Activated CD8-positive, alpha-beta memory T cell treated with anti-CD3 and anti-CD28 coated beads for 1 hour (primary cell): ENCODE measurements at places on chromosomes 6 and 20.
A peak's percentile ranks its signal among the peaks of the same experiment; 100 is the strongest.

DNA sequence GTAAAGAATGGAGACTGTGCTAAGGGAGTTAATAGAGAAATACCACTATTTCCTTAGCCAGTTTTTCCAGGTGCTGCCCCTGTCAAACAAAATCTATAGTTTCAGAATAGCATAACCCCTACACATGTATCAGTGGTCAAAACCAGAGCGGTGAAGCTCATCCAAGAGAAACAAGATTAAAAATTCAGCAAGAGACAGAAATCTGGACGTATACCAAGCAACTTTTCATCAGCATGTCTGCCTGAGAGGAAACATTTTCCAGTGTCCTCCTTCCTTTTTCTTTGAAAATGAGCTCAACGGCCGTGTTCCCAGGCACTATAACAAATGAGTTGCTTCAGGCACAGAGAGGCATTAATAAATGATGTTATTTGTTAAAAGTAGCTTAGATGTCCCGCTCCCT lies 416.5 kb downstream of the BCKDHB start:
- no peak for DNase-seq

DNA sequence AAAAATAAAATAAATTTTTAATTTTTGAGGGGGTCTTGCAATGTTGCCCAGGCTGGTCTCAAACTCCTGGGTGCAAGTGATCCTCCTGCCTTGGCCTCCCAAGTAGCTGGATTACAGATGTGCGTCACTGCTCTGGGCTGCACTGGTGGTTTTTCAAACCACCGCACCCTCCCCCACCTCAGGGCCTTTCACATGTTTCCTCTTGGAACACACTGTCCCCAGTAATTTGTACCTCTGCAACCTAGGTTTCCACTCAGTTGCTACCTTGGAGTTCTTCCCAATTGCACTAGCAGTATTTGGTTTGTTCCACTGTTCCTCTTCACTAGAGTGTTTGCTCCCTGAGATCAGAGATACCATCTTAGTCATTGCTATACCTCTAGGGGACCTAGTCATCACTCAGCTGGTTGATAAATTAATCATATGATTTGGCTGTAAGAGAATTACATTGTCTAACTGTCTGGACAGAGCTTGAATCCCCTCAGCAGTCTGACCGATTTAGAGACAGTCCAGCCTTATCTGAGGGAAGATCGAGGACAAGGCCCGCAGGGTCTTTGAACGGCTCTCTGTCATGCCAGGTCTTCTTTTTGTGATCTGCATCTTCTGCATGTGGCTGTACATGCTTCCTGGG lies 32.0 kb downstream of the CEP43 start:
- no peak for DNase-seq

DNA sequence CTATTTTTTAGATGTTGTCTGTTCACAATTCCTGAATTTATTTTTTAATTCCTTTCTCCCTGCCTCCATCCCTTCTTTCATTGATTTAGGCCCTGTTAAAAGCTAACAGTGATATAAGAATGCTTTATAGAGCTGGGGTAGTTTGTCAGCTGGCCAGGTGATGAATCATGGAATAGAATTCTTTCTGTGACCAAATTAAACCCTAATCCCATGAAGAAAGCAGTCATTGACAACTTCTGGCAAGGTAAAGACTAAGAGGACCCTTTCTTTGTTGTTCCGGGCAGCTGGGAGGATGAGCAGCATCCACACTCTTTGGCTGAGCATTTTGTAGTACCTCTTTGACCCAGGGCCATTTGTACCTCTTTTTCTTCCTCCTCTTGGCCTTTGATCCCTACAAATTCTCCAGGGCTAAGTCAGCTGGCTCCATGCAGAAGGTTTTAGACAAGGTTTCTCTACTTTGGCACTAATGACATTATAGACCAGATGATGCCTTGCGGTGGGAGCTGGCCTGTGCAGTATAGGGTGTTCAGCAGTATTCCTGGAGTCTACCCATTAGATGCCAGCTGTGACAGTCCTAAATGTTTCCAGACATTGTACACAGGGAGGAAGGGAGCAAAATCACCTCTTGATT lies 102.9 kb downstream of the SLX4IP start:
- DNase-seq: no peak

GRCh38 chr20:6614836-6615235 lies 152.7 kb upstream of the BMP2 start:
- DNase-seq: no peak

GRCh38 chr6:150761771-150762170 lies 103.7 kb upstream of the MTHFD1L start:
- DNase-seq: no peak

- DNase-seq: no peak
Observed at GRCh38 chr6:137102851-137103492, 58.2 kb upstream of the IL20RA start.

DNA sequence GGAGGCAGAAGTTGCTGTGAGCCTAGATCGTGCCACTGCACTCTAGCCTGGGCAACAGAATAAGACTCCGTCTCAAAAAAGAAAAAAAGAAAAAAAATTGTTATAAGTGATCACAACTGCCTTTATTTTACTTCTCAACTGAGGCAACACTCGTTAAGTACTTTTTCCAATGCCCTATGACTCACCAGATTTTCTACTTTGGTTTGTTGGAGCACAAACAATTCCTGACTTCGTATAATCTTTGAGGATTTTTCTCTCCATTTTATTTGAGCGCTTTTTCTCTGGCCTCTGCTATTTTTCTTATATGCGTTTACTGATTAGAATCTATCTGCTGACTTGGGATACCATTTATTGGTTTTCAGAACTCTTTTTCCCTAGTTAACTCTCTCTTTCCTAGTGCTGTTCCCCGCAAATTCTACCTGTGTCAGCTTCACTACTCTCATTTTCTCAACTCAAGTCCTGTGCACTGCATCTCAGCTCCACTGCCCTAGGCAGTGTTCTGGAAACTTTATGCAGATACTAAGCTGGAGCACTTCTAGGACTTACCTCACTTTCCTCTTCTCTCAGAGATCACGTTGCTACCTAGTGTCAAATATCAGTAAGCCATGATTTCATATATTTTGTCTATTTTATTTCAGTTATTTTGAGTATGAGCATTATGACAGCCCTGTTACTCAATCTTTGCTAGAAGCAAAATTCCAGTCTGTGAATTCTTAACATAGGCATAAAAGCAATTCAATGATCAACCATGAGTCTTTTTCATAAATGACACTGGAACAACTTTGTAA lies 1120.1 kb upstream of the CITED2 start:
- DNase-seq: no peak

DNA sequence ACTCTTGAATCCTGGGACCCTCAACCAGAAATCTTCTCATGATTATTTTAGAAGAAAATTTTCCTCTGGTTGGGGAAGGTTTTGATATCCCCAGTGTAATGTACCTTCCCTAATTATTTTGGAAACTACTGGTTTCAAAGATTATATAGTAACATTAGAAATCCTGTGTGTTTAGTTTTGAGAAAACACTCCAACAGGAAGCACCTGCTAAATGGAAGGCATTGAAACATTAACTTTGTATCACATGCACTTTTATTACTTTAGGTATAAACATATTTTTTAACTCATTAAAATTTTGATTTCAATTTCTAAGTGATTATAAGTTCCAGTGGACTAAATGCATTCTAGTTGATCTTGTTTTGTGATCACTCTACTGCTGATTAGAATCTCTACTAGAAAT lies 109.3 kb downstream of the SESN1 start:
- no peak for DNase-seq

DNA sequence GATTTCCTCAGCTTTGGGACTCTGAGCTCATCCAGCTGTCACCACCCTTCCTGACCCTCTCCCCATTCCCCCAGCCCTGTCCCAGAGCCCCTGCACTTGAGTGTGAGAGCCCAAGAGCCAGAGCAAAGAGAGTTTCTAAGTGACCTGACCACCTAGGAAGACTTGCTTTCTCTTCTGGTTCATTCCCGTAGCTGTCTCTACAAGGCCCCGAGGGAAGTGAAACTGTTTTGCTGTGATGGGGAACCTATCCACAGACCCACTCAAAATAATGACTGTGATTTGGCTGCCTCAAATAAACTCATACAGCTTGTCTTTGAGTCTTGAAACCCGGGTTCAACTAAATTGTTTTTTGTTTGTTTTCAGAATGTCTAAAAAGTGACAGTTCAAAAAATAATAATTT lies 74.6 kb upstream of the XRN2 start:
- no peak for DNase-seq

- DNase-seq: no peak
Observed at GRCh38 chr6:79672631-79673111, 41.5 kb downstream of the SH3BGRL2 start.

DNA sequence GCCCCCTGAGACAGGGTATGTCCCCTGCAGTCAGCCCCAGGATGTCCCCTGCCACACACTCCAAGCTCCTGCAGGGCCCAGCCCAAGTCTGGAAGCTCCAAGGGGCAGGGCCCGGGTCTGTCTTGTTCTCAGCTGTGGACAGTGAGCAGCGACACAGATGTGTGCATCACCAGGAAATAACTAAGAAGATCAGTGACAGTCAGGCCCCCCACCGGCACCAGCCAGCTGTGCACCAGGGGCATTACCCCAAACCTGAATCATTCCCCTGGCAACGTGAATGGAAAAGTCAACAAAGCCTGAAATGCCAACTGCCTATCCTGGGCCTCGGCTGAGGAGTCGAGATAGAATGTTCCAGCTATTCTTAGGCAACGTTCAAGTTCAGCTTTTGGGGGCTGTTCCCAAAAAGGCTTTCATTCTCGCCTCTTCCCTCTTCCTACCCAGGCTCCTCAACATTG lies 105.0 kb downstream of the PREX1 start:
- DNase-seq: no peak

DNA sequence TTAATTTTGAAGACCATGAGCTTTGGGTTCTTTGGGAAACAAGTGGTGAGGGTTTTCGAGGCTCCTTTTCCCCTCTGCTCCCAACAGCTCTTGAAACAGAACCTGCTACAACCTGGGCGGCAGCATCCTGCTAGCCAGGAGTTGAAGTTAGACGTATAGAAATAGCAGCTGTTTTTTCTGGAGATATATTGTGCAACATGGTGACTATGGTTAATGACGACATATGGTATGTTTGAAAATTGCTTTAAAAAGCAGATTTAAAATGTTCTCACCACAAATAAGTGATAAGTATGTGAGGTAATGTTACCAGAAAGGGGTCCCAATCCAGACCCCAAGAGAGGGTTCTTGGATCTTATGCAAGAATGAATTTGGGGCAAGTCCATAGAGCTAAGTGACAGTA lies 138.9 kb downstream of the PDE7B start:
- no peak for DNase-seq

- peak; percentile 49 for DNase-seq
Observed at GRCh38 chr6:29631860-29632731, 887 bp downstream of the GABBR1 start.

DNA sequence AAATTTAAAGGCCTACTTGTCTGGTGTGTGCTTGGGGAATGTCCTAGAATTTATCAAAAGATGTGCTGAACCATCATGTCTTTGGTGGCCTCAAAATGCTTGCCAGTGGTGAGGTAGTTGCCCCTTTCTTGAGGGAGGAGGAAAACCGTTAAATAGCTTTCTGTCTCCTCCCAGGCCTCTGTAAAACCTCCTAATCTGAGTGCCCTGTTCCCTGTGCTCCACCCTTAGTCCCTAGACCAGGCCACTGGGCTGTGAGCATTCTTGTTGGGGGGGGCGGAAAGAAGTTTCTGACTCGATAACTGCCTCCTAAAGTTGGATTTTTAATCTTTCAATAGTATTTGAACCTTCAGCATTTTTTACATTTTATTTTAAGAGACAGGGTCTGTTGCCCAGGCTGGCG lies 23.1 kb downstream of the JARID2 start:
- no peak for DNase-seq

DNA sequence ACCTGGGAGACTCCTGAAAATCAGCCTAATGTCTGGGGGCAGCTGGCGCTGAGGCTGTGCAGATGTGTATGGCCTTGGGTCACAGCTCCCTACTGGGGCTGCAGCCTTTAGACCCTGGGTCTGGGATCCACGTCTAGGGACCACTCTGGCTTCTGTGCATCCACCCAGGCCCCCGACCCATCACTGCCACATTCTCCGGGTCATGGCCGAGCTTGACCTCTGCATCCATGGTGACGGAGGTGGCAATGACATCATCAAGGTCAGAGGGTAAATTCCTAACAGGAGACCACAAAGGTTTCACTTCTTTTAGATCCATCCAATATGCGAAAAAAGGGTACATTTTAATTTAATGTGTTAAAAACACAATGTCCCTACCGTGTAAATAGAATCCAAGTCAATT lies 14.5 kb upstream of the PCMTD2 start:
- no peak for DNase-seq

GRCh38 chr6:21208796-21209186 lies 384.8 kb upstream of the SOX4 start:
- DNase-seq: no peak

DNA sequence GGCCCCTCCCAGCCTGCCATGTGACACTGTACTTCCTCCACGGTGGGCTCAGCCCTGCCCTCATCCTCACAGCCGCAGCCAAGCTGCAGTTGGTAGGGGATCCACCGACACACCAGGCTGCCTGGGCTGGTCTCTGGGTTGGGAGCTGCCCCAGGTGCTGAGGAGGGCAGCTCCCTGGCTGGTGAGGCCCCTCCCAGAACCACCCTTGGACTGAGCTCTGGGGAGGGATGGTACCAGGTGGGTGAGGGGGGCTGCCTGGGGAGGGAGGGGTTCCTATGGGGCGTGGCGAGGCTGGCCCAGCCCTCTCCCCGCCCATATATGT lies 185 bp upstream of the TNFRSF6B start:
- no peak for DNase-seq
